Urothelium cell line (cell line): ENCODE measurements at places on chromosomes 12 and 14.
A peak's percentile ranks its signal among the peaks of the same experiment; 100 is the strongest.

- no peak for DNase-seq
These were observed 109.6 kb downstream of the RMST start for GRCh38 chr12:97572220-97572619.

- DNase-seq = no peak
These were observed 157.3 kb downstream of the EGLN3 start for GRCh38 chr14:33793398-33794110.

GRCh38 chr12:49098703-49099102 is 4.1 kb upstream of the DHH start:
- DNase-seq = no peak

DNA sequence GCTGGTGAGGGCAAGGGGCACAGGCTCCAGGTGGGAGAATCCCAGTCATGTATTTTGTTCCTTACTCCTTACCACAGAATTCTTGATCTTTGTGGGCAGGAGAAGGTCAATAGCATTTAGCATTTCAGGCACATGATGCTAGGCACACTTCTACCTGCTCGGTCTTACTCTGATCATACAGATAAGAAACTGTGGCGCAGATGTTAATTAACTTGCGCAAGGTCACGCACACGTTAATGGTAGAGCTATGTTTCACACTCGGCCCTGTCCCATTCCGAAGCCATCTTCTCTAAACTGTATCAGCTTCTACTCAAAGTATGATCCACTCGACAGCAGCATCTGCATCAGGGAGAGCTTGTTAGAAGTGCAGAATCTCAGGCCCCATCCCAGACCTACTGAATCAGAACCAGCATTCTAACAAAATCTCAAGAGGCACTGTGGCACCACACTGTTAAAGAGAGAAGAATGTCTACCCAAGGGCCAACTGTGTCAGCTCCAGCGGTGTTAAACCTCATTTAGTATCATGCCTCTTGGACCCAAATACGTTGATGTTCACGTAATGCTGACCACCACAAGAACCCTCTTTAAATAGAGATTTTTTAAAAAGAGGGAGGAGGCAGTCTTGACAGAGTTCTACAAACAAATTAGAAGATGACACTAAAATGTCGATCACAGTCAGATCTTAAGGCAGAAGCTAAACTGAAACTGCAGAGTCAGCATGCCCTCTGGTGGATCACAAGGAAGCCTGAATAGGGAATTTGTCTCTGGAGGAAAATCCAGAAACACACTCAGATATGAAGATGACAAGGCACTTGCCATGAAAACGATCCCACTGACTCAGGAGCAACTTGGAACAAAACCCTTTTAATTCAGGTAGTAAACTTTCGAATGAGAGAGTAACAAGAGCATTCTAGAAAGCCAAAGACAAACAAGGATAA is 7.3 kb downstream of the STXBP6 start:
- peak; percentile 46 for DNase-seq

DNA sequence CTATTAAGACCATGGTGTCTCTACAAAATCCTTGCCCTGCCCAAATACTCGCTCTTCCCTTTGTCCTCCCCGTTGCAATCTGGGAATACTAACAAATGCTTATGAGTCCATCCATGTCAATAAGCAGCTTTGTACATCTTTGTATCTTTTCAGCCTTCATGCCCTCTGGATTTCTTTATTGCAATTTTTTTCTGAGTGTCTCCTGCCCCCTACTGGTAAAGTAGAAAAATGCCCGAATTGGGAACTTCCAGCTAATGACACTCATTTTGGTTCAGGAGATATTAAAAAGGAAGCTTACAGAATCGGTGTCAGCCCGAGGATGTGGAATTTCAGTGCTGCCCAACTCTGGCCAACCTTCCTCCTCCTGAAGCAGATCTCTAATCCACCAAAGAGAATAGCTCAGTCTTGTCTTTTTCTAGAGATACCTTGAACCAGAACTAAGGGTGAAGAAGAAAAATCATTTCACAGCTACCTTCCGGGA is 46.0 kb downstream of the SH2B3 start:
- peak; percentile 45 for DNase-seq
